ENCODE measurements at places on chromosomes 12 and 14.

- no peak for DNase-seq
These were observed 40.2 kb upstream of the TMEM179 start for GRCh38 chr14:104644656-104645378.

DNA sequence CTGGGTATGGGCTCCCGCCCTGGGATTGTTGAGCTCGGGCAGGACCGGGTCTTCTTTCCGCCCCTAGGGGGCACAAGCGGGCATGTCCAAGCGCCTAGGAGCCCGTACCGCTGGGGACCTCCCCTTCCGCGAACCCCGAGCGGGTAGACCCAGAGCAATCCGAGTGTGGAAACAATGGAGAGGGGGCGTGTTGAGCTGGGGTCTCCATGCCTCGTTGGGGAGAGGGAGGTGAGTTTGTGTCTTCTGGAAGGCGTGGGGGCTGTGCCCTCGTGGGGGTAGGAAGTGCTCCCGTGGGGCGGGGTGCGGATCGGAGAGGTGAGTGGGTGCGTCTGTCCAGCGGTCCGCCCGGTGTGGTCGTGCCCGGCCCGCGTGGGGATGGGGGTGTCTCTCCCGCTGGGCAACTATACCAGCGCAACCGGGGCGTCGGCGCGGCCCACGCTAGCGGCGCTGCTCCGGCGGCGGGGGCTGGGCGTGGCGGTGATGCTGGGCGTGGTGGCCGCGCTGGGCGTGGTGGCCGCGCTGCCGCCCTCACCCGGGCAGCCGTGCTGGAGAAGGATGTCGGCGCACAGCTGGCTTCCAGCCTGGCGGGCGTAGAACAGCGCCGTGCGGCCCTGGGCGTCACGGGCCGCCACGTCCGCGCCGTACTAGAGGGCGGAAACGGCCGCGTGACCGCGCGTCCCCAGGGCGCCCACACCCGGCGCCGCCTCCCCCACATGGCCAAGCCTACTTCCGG is 12.2 kb downstream of the AGAP2 start:
- peak; percentile 88 for DNase-seq

GRCh38 chr12:101001669-101002068 is 207.1 kb downstream of the ANO4 start:
- DNase-seq = no peak

DNA sequence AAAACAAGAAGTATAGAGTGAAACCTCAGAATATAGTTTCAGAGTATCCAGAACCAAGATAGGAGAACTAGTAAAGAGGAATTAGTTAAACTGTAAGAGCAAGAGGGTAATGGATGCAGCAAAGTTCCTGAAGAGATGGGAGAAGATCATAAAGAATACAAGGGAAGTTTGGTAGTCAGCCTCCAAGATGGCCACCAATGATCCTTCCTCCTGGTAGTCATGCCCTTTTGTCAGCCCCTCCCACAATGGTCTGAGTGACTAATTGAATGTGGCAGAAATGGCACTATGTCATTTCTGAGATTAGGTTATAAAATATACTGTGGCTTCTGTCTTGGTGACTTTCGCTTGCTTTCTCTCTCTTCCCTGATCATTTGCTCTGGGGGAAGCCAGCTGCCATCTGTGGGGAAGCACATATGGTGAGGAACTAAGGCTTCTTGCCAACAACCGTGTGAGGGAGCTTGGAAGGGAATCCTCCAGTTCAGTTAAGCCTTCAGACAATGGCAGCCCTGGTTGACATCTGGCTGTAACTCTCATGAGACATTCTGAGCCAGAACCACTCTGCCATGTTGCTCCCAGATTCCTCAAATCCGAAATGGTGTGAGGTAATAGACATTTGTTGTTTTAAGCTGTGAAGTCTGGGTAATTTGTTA is 55.3 kb upstream of the AMN1 start:
- DNase-seq = no peak

- peak; percentile 15 for DNase-seq
These were observed 647 bp upstream of the SIX1 start for GRCh38 chr14:60649875-60650372.

- peak; percentile 72 for DNase-seq
These were observed 23.6 kb downstream of the RHOF start for GRCh38 chr12:121769831-121770301.

DNA sequence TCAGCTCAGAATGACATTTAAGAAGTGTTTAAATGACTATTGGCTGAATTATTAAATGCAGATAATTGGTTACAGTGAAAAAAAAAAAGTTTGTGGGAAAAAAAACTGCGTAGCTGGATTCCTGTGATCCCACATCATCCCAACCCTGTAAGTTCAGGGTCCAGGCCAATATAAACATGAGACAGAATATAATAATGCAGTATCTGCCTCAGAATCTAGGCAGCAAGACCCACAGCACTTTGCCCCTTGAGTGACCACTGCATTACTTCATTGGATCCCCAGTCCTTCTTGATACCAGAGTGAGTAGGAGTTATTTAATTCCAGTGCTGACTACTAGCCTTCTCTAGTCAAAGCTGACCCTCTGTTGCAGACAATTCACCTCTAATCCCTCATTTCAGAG is 272.6 kb downstream of the CCER1 start:
- DNase-seq = no peak

- DNase-seq = peak; percentile 61
These were observed 40.9 kb upstream of the VASH1 start for GRCh38 chr14:76720382-76720813.

GRCh38 chr12:1529862-1530591 is 64.4 kb downstream of the FBXL14 start:
- DNase-seq = peak; percentile 44

- DNase-seq = no peak
These were observed 70.0 kb upstream of the GALNT9 start for GRCh38 chr12:132399092-132400010.

GRCh38 chr12:68352067-68352466 is 19.9 kb upstream of the MDM1 start:
- DNase-seq = no peak

- DNase-seq = no peak
These were observed 53.5 kb downstream of the RAD52 start for GRCh38 chr12:896031-896430.

GRCh38 chr12:13956060-13956590 is 25.3 kb downstream of the GRIN2B start:
- DNase-seq = no peak

DNA sequence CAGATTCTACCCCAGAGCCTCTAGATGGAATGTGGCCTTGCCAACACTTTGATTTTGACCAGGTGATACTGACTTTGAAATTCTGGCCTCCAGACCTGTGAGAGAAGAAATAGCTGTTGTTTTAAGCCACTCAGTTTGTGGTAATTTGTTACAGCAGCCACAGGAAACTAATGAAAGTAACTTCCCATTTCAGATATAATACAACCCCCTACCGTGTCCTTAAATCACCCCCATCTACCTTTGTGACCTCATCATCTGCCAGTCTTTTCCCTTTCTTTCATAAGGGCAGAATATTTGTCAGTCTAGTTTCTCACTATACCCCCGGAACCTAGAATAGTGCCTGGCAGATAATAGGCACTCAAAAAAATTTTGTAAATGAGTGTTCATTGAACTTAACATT is 39.6 kb downstream of the PPP4R4 start:
- no peak for DNase-seq

- no peak for DNase-seq
These were observed 305.4 kb downstream of the PCNX1 start for GRCh38 chr14:71212683-71213107.

GRCh38 chr12:68326716-68327115 is 5.4 kb downstream of the MDM1 start:
- DNase-seq = no peak

GRCh38 chr12:57934819-57935218 is 6.5 kb upstream of the ATP23 start:
- no peak for DNase-seq

DNA sequence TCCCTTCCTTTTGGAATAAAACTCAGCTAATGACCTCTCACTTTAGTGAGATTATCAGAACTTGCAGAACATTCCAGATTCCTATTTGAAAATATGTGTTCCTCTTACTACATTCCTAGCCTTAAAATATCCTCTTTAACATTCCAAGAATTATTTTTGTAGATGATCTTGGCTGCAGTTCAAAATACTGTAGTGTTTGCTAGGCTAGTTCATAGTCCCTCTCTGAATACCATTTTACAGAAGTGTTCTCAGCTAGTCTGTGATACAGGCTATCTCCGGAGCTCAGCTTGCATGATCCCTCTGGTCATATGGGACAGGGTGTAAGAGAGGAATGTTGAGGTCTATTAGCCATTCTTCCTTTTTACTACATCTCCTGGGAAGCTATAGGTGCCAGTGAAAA is 17.6 kb upstream of the GPR33 start:
- no peak for DNase-seq

DNA sequence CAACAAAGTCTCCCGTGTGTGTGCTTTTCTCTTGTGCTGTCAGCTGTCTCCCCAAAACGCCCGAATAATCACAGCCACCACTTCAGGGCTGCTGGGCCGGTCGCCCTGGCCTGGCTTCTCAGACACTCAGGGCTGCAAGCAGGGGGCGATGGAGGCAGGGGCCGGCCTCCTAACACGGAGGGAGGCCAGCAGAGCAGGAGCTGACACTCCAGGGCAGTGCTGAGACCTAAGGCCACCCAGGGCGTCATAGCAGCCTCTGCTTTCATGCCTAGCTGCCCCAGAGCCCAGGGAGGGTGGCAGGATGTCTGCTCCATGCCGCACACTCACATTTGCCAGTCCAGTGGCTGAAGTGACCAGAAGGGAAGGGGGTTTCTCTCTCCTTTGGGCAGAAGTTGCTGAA is 25.6 kb downstream of the STX2 start:
- no peak for DNase-seq

DNA sequence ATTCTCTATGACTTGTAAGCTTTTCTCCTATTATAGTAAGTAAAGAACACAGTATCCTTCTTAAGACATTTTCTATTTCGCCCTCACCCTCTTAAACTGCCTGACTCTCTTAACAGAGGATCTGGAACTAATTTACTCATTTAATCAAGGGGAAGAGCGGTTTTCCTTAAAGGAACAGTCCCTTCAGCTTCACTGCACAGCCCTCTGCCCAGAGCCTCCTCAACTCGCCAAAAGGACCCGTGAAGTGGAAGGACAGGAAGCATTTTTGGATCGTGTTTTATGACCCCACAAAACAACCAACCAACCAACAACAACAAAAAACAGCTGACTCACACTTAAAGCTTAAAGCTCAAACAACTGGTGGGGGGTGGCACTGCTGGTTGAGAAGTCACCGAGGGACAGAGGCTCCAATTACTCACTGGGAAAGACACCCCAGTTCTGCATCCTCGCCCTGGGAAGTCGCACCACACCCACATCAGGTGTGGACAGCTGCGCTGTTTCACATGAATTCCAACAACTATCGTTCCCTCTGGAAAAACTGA is 35.7 kb downstream of the NID2 start:
- no peak for DNase-seq

DNA sequence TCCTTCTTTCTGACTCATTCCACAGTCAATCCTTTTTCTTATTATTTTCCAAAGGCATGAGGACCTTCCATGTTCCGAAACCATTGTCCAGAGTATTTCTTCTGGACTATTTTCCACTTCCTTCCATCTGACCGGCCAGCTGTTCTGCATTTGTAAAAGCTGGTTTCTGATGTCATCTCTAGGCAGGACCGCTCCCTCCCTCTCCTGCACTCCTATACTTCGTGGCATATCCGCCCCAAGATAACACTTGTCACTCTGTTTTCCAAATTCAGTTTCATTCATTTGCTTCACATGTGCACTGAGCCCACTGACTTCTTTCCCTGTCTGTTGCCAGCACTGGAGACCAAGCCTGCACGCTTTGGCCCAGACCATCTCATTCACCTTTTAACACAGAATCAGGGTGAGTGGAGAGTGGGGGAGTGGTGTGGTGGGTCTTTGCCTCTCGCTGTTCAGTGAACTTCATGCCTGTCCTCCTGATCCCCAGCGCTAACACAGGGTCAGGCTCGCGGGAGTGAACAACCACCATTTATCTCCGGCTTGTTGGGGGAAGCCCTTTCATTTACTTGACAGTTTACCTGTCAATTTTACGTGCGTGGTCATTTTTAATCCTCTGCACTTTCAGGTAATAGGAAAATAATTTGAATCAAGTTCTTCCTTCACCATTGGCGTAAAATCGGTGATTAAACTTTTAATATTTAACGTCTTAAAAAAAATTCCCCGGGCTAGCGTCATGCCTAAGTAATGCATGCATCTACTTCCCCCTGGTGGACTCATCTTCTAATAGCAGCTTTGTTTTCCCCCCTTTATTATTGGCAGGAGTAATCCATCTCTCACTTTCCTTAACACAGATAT is 52.5 kb downstream of the C12orf75 start:
- peak; percentile 82 for DNase-seq

GRCh38 chr12:116898669-116899068 is 12.1 kb upstream of the FBXW8 start:
- DNase-seq = no peak

- DNase-seq = no peak
These were observed 2.8 kb downstream of the GOLGA3 start for GRCh38 chr12:132825861-132826260.

DNA sequence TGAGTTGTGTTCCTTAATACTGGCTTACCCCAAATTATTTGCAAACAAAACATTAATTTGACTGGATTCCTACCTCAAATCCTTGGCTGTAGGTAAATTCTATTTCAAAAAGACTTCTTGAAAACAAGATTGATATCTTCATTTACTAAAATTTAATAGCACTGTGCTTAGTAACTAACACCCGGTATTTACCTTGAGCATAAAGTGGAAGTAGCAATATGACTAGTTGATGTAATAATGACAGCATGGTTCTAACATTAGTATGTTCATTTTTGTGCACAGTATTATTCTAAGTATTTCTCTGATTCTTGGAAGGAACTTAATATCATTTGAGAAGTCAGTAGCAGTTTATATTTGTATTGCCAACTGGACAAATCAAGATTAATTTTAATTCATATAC is 96.8 kb downstream of the PPHLN1 start:
- no peak for DNase-seq
